ENCODE measurements at places on chromosomes 4 and X.

DNA sequence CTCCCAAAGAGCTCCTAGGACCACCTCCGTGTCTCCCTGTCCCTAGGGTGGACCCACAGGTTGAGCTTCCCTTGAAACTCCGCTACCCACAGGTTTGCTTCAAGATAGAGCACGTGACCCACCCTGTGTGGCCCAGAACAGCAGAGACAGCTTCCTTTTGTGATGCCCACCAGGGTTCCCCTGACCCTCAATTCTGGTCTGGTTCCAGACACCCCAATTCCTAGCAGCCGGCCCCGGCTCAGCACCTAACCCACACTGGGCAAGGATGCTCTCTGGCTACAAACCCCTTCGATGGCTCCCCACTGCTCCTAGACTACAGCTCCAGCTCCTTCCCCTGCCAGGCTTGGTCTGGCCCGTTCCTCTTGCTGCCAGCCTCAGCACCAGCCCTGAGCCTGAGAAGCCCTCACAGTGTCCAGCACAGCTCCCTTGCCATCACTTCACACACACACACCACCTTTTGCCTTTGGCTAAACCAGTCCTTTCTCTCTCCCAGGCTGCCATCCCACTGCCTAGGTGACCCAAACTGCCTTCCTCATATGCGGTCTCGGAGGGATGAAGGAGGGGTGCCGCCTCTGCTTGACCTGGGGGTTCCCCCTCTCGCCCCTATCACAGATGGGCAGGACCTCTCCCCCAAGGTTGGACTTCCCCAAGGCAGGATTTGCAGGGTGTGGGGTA, 6.2 kb downstream of the PNCK start:
- no peak for DNase-seq

DNA sequence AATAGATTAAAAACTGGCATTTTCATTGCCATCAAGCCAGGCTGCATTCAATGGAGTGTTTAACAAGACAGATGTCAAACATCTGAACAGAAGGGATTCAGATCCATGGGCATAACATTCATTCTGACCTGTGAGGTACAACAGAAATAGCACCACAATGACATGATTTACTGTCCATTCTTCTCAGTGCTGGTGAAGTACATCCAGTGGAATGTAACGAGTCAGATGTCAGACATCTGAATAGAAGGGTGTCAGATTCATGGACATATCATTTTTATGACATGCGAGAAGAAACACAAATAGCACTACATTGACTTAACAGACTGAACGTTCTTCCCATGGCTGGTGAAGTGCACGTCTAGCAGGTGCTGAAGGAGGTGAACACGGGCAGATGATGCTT, 186.4 kb downstream of the PPP4R3C start:
- DNase-seq, result no peak

DNA sequence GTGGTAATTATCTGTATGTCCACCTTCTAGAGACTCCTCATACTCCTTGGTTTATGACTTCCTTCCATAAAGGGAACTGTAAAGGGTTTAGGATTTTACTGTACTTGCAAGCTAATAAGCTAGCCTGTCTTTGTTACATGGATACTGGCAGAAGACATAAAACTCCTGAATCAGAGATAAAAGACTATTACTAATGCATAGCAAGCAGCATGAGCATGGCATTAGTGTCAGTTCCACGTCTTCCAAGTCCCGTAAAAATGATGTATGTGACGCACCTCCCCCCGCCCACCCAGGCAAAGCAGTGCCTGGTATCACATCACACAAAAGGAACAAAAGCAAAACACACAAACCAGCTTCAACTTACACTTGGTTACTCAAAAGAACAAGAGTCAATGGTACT, 71.0 kb downstream of the SLC10A6 start:
- no peak for DNase-seq

DNA sequence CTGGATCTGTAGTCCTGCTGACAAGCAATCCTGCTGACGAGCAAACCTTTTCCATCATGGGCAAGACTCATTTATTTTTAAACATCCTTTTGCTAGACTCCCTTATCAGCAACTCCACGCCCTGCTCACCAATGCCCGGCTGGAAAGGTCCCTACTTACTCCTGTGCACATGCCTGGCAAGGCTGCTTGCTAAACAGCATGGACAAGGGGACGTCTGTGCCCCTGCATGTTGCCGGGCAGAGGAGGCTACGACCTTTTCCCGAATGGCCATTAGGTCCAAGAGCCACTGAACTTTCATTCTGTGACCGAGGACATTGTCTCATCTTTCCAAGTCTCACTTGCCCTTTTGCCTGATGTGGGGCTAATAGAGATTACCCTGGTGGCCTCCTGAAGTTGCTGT, 98.6 kb downstream of the MGST2 start:
- no peak for DNase-seq

DNA sequence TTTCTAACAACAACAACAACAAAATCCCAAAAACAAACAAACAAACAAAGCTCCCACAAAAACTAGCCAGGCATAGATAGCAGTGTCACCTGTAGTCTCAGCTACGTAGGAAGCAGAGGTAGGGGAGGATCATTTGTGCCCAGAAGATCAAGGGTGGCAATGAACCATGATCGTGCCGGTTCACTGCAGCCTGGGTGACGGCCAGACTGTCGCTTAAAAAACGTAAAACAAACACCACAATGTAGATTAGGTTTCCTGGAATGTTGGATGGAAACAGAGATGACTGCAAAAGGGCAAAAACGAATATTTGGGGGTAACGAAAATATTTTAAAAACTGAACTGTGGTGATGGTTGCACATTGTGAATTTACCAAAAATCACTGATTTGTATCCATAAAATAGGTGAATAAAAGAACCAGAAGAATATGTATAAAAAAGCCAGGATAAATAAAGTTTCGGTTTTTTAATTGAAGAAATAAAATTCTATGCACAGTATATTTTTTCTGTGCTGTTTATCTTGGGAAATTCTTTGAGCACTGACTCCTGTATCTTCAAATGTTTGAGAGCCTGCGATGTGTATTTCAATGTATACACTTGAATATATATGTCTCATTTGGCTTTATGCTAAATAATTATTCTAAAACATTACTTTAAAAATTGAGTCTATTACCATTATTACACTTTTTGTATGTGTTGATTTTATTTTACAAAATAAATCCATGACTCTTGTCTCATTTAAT, 1477.0 kb downstream of the PCDH7 start:
- DNase-seq, result no peak

DNA sequence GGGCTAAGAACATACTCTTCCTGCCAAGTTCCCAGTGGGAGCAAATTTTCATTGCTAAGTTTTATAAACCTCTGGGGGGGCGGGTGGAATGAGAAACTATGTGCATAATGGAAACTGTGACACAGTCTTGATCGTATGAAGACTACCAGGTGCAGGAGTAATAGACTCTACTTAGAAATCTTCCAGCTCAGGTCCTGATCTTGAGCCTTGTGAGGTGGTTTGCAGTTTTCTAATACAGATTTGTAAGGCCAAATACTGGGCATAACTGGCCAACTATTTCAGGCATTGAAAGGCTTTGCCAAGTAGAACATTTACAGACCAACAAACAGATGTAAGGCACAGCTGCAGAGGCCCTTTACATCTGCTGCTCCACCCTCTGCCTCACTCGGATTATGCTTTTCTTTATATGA, 89.7 kb upstream of the CBR4 start:
- peak; percentile 72 for DNase-seq

DNA sequence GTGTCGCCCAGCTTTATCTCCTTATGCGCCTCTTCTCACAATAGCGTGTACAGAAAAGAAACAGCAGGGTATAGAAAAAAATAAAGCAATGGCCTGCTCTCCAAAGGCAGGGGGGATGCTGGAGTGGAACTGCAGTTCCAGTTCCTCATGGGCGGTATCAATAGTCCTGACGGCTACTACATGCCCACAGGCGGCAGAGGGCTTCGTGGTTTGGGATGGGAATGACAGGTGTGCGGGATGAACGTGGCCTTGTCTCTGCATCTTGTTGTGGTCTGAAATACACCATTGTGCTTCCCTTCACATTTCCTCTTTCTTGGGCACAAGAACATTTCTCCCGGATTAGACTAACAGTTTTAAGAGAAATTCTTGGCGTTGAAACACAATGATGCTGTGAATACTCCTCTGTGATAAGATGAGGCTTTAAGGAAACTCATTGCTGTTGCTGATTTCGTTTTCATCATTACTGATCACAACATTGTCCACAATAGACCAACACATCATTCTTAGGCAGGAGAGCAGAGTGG, 124.1 kb upstream of the IGFBP7 start:
- no peak for DNase-seq
